ENCODE measurements at places on chromosomes 6 and 20.

DNA sequence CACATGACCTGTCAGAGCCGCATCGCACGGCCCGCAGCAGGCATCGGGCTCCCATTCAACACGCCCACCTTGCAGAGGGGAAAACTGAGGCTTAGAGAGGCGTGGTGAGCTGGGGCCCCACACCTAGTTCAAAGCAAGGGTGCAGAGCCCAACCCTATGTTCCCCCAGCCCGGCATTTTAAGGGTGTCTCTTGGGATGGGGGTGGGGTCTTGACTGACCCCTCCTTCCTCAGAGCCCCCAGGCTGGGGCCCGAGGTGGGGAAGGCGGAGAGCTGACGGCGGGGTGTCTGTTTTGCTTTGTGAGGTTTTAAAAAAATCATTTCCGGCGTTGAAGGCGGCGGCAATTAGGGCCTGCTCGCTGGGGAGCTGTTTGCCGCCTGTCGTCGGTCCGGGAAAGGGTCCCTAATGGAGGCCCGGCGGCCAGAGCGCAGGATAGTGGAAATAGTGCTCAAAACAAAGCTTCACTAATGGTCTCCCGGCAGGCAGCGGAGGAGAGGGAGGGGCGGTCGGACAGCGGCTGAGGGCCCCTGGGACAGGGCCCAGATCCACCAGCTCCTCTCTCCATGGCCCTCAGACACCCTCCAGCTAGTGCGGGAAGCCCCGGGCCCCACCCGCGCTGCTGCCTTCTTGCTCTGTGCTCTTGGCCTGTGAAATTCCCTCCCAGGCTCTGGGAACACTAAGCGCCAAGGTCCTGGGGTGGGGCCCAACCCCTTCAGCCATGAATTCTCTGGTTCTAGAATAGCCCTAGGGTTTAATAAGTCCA, 11.9 kb downstream of the VSTM2L start:
- DNase-seq: no peak

GRCh38 chr6:159939591-159940016, 29.3 kb upstream of the IGF2R start:
- DNase-seq: no peak

GRCh38 chr6:12963567-12963966, 247.0 kb downstream of the PHACTR1 start:
- no peak for DNase-seq

DNA sequence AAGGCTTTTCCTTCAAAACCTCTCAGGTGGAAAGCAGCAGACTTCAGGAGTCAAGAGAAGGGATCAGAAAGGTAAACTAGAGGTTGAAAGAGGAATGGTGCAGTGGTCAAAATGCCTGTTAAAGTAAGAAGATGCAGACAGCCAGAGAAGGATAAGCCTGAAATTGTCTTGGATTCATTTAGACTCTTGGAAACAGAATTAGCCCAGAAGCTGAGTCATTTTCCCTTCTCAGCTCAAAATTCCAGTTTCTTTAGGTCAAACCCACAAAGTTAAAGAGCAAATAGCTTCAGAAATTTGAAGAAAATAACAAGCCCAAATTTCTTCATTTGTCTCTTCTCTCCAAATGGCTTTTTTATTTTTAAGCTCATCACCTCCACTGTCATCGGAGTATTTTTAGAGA, 73.9 kb downstream of the DHX35 start:
- no peak for DNase-seq

- no peak for DNase-seq
These were observed 41.9 kb downstream of the PLEKHG1 start for GRCh38 chr6:150641398-150642139.

DNA sequence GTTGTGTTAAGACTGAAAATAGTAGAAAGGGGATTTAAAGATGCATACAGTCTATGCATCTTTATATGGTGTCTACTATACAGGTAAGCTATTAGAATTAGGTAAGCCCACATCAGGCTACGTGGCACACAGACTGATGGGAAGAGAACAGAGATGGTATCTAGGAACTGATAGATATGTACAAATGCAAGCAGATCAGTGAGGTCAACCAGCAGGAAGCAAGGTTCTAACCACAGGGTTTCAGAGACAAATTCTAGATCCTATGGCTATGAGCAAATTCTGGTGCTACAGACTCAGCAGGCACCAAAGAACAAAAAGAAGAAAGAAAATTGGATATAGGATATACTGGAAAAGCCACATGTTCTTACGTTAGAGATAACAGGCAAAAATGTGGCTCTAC, 110.6 kb downstream of the TRDN start:
- DNase-seq: no peak

GRCh38 chr6:111987295-111987694, 66.6 kb upstream of the CCN6 start:
- no peak for DNase-seq

- DNase-seq: no peak
These were observed 17.3 kb downstream of the PLCG1 start for GRCh38 chr20:41154436-41155176.

- DNase-seq: no peak
These were observed 65.0 kb upstream of the HIVEP1 start for GRCh38 chr6:11947063-11947462.

GRCh38 chr6:132282696-132283095, 118.6 kb downstream of the MOXD1 start:
- DNase-seq: no peak

GRCh38 chr6:111652156-111652555, 46.5 kb upstream of the TRAF3IP2 start:
- DNase-seq: no peak

- no peak for DNase-seq
These were observed 1.3 kb downstream of the VWA7 start for GRCh38 chr6:31775633-31776484.

GRCh38 chr6:87830907-87831306, 128.9 kb upstream of the AKIRIN2 start:
- DNase-seq: no peak

- no peak for DNase-seq
These were observed 54.0 kb upstream of the REV3L start for GRCh38 chr6:111536910-111537527.

GRCh38 chr6:35024551-35025054, 116.5 kb downstream of the TCP11 start:
- DNase-seq: no peak

- DNase-seq: no peak
These were observed 82.3 kb downstream of the CEBPB start for GRCh38 chr20:50272724-50273446.

- no peak for DNase-seq
These were observed 22.7 kb downstream of the PIM1 start for GRCh38 chr6:37192666-37193065.

GRCh38 chr6:91852252-91852651, 1265.4 kb upstream of the MAP3K7 start:
- DNase-seq: no peak

DNA sequence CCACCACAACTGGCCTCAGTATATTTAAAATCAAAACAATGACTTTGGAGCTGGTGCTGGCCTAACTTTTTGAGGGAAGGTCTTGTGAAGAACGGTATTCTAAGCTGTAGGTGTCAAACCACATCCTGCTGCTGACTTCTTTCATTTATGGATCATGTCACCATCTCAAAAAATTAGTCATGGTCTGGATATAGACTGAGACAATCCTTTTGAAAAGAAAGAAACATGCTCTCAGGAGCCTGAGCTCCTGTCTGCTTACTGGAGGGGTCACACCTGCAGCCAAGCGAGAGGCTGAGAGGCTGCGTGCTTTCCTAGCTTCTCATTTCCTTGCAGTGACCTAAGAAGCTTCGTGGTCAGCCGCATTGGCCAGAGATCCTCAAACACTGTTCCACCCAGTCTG, 55.2 kb downstream of the TIAM2 start:
- peak; percentile 35 for DNase-seq

DNA sequence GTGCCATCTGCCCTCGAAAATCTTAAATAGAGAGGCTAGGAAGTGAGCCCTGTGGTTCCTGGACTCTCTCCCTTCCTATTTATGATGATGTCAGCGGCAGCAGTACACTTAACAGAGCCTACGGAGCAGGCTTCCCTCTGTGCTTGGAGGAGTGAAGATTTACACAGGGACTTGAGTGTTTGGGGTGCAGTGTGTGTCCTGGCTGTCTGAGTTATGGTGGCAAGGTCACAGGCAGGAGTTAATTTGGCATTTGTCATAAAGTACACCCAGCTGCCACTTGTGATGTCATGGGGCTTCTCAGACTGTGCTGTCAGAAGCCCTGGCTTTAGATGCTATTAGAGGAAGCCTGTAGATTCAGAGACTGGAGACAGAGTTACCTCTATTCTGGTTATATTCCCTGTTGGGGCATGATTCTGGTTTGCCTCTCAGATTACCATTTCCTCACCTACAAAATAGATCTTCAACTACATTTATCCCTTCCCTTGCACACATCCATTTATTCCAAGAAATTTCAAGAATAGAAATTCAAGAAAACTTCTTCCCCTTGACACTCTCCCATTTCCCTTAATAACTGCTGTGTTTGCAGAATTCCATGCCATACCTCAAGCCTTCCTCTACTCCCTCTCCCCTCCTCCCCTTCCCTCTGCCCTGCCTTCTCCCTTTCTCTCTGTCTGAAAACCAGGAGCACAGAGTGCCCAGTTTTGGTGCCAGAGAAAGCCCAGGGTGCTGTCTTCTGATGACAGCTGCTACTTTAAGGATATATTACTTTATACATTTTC, 72.1 kb downstream of the SLC24A3 start:
- DNase-seq: no peak

DNA sequence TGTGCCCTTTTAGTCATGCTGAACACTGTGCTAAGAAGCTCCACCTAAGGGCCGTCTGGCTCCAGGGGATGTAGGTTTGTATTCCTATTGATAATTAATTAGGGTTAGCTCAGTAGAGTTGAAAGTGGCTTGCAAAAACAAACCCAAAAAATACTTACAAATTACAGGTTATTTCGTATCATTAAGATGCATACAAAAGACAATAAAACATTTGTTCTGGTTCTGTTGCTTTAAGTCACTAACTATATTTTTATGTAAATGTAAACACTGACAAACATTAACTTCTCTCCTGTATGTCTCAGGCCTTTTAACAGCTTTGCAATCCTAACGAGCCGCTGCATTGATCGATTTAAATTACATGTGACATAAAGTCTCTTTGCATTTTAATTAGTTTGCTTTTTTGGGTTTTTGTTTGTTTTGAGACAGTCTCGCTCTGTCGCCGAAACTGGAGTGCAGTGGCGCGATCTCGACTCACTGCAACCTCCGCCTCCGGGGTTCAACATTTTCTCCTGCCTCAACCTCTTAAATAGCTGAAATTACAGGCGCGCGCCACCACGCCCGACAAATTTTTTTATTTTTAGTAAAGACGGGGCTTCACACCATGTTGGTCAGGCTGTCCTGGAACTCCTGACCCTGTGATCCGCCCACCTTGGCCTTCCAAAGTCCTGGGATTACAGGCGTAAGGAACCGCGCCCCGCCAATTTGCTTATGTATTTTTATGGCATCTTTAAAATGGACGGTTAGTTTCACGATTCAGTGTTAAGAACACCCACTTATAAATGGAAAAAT, 110.9 kb downstream of the HFE start:
- DNase-seq: peak; percentile 53

GRCh38 chr6:107809966-107810365, 14.1 kb downstream of the SCML4 start:
- no peak for DNase-seq

DNA sequence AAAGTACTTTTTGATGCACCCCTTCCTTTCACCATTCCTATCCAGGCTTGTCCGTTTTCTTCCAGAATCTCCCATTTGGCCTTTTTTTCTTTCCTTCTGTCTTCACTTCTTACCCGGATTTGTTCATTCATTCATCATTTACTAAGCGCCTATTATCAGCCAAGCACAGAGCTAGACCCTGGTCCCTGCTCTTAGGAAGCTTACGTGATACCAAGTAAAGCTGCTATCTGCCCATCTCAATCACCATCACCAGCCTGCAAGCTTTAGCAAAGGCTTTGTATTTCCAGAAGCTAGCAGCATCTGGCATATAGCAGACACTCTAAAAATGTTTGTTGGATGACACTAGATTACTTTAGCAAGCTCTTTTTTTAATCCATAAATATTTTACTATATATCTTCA, 4.8 kb downstream of the NDRG3 start:
- DNase-seq: no peak

- no peak for DNase-seq
These were observed 9.0 kb upstream of the LCA5 start for GRCh38 chr6:79546186-79546585.

DNA sequence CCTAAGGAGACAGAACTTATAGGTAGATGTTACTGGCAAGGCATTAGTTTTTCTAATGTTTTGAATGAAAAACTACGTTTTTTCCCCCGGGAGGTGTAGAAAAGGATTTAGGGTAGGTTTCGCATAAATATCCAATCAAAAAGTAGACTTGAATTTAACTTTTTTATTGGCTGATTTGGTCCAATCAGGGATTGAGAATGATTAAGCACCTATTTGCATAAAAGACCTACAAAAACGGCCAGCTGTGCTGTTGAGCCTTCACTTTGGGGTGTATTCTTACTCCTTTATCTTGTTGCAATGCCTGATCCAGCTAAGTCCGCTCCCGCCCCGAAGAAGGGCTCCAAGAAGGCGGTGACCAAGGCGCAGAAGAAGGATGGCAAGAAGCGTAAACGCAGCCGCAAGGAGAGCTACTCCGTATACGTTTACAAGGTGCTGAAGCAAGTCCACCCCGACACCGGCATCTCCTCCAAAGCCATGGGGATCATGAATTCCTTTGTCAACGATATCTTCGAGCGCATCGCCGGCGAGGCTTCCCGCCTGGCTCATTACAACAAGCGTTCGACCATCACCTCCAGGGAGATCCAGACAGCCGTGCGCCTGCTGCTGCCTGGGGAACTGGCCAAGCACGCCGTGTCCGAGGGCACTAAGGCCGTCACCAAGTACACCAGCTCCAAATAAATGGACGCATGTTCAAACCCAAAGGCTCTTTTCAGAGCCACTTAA, 113.5 kb upstream of the BTN3A2 start:
- DNase-seq: peak; percentile 65

DNA sequence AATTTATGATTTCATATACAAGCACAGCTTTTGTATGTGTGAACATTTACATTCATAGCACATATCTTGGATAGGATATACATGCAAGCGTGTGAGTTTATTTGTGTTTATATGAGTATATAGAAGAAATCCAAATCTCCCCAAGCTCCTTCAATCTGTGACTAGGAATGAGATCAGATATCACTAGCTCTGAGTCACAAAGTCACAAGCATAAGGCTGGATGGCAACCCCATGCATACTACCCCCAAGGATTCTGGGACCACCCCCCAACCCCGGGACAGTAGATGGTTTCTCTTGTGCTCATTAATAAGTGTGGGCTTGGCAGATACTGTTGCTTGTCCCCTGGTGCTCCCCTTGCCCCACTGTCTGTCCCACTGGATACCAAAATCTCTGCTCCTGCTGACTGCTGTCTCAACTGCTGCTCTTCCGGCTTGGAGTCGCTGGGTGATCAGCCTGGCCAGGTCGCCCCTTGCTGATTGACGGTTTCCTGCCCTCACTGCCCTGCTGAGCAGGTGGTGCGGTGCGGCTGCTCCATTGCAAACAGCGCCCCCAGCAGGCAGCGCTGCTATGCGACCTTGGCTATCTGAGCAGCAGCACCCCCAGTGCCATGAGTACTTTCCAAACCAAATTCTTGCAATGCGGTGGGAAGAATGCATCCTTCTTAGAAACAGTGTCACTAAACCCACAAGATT, 279.4 kb downstream of the CD83 start:
- DNase-seq: no peak

- no peak for DNase-seq
These were observed 295.5 kb downstream of the TAF4 start for GRCh38 chr20:61770113-61770585.
